ENCODE measurements at places on chromosomes 7 and 10.

GRCh38 chr10:103227416-103227815 is 18.3 kb upstream of the RPEL1 start:
- no peak for DNase-seq

GRCh38 chr7:53302496-53303246 is 267.2 kb downstream of the POM121L12 start:
- no peak for DNase-seq

- no peak for DNase-seq
Observed at GRCh38 chr10:74189999-74190421, 39.0 kb downstream of the ADK start.

DNA sequence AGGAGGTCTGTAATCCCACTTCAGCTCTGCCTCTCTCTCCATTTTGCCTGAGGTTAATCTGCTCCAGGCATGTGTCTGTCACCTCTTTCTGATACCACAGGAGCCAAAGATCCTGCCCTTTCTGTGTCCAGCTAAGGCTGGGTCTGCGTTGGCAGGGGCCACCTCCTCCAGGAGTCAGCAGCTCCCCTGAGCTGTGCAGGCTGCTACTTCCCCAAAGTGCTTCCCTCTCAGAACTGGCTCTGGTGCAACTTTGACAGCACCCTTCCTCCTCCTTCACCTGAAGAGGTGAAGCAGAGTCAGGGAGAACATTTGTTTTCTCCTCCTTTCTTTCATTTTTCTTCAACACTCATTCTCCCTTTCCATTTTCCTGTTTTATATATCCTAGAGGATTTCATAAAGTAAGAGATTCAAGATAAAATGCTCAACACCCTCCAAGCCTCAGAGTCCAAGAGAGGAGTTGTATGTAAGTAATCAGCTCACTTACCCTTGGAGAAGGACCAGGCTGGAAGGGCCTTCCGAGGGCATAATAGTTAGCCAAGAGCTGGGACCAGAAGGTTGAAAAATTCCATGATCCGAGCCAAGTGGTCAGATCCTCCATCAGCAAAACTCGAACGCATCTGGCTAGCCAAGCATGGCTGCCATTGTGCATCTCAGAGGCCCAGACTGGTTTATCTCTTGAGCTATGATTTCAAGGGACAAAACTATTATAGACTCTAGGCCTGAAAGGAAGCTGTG is 257.3 kb downstream of the PTEN start:
- DNase-seq, result no peak

- DNase-seq, result no peak
Observed at GRCh38 chr7:104992306-104992705, 21.7 kb upstream of the KMT2E start.

DNA sequence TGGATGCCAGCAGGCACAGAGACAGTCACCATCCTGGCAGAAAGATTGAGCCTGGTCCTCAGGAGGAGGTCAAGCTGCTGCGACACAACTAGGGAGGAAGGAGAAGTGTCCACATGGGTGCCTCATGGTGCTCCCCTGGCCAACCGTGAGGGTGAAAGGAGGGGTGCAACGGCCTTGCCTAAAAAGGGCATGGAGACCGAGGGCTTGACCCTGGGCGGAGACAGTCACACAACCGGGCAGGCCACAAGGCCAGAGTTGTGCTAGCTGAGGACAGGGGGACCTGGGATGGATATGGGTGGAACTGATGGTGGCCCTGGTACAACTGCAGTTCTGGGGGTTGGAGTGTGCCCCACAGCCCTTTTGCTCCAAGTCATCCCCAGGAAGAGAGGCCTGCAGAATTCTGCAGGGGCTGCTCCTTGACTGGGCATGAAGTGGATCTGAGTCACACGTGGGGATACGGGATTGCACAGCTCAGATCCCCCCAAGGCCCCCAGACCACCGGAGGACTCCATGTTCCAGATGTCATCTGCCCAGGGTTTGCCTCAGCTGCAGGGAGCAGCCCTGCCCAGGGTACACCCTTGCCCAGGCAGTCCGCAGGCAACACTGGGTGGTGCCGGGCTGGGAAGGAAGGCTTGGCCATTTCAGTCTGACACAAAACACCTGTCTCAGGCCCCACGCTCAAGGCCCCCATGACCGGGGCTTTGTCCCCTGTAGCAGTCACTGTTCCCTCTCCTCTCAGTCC is 602.3 kb upstream of the MGMT start:
- no peak for DNase-seq

DNA sequence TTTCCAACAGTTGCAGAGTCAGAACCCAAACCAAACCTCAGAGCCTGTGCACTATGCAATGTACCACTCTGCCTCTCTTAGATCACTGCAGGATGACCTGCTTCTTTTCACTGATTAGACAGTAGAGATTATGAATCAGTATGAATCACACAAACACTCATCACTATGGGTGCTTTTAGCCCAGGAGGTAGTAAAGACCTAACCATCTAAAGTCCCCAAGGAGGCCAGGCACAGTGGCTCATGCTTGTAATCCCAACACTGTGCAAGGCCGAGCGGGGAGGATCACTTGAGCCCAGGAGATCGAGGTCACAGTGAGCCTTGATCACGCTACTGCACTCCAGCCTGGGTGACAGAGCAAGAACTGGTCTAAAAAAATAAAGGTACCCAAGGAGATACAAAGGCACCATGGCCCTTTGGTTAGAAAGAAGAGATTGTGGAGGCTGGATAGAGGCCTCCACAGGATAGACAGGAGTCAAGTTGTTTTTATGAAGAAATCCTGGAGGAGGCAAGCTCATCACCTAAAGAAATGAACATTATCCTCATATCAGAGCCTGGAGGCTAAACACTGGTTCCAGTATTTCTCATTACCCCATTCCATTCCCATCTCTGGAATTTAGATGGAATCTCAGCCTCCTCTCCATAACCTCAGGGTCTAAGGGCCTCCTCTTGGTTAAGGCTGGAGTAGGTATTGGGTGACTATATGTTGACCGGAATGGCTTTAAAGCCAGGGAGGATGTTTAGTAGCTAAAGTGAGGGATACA is 12.9 kb downstream of the SEC31B start:
- no peak for DNase-seq

- no peak for DNase-seq
Observed at GRCh38 chr7:135678612-135679575, 16.6 kb downstream of the STMP1 start.

GRCh38 chr10:80292607-80293239 is 3.3 kb upstream of the MAT1A start:
- DNase-seq, result no peak

DNA sequence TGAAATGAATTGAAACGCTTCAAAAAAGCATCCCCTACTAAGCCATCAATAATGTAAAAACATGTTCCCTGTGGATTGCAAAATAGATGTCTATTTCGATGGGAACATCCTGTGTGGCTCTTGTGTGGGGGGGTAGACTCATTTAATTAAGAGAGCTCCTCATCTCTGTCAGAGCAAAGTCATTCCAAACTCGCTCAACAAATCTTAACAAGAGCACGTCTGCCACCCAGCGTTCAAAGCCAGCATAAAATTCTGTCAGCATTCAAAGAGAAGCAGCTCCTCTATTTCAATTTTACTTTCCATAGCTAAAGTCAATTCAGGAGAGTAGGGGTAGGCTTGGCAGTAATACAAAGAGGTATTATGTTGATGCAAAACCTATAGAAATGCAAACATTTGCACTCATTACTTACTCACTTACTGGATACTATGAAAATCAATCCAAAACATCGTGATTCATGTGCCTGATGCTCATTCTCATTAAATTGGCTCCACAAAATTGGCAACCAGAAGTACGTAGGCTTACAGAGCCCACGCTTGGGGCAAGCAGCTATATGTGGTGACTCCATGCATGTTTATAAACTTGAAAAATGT is 114.9 kb downstream of the IPMK start:
- peak; percentile 64 for DNase-seq

- DNase-seq, result no peak
Observed at GRCh38 chr7:50292165-50292757, 12.3 kb upstream of the IKZF1 start.

- DNase-seq, result no peak
Observed at GRCh38 chr7:138546064-138546619, 86.1 kb downstream of the TRIM24 start.

DNA sequence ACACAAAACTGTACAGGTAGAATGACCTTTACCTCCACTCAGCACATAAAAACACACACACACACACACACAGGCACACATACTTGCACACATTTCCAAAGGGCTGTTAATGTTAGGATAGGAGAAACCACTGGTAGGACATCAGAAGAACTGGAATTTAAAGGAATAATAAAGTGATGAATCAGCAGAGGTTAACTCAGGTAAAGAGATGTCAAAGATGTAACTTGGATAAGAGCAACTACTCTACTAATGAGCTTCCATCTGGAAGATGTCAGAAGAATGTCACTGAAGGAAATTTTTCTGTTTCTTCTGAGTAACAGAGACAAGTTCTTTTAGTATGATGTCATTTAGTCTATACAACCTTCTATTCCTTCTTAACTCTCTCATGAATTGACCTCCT is 26.4 kb upstream of the GPR37 start:
- no peak for DNase-seq

DNA sequence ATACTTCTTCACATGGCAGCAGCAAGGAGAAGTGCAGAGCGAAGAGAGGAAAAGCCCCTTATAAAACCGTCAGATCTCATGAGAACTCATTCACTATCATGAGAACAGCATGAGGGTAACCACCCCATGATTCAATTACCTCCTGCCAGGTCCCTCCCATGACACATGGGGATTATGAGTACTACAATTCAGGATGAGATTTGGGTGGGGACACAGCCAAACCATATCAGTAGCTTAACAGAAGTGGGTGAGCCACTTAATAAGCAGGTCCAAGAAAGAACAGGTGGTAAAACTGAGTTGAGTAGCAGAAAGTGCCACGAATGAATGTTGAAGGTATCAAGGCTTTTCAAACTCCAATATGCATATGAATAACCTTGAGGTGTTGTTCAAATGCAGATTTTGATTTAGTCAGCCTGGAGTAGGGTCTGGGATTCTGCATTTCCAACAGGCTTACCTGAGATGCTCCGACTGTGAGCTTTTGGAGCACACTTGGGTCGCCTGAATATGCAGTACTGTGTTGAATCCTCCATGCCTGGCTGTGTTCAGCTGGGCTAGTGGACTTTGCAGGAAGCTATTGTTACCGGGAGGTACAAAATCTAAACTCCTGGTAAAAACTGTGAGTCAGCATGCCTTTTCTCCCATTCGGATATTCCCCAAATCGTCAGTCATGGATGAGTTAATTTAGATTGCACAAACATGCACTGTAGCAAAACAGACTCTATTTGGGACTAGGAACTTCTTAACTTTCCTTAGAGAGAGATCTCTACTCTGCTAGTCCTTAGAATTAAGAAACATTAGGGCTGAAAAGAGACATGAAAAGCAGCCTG is 69.0 kb upstream of the PRKCQ start:
- DNase-seq, result no peak

DNA sequence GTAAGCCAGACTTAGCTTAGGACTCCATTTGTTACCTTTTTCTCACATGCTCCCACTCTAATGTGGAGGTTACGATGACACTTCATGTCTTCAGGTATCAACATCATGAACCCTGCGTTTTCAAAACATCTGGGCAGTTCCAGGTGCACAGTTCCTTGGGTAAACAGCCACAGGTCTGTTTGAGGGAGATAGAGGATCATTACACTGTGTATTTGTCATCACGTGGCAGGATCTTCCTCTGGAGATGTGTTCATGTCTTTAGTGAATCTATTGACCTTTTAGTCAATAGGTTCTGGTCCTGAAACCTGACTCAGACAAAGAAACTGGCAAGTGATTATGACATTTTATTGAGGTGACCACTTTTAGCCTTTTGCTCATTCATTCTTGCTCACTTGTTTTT is 145.5 kb downstream of the ANKRD7 start:
- DNase-seq, result no peak

GRCh38 chr7:28434510-28434909 is 22.2 kb downstream of the CREB5 start:
- DNase-seq, result no peak

DNA sequence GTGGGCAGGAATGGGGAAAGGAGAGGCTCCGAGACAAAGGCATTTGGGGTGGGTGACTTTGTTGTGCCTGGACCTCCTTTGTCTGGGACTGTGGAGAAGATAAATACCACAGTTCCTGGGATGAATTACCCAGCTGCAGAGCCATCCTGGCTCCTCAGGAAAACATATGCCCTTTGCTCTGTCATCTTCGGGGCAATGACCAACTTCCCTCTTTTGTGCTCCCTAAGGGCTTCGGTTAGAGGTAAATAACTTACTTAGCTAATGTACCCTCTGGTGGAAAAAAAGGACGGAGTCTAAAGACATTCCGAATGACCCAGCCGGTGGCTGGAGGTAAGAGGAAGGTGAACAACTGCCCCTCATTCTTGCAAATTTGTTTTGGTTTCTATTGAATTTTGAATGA is 345.7 kb downstream of the GATA3 start:
- DNase-seq, result no peak

GRCh38 chr10:9596368-9596920 is 1421.2 kb upstream of the CELF2 start:
- no peak for DNase-seq

DNA sequence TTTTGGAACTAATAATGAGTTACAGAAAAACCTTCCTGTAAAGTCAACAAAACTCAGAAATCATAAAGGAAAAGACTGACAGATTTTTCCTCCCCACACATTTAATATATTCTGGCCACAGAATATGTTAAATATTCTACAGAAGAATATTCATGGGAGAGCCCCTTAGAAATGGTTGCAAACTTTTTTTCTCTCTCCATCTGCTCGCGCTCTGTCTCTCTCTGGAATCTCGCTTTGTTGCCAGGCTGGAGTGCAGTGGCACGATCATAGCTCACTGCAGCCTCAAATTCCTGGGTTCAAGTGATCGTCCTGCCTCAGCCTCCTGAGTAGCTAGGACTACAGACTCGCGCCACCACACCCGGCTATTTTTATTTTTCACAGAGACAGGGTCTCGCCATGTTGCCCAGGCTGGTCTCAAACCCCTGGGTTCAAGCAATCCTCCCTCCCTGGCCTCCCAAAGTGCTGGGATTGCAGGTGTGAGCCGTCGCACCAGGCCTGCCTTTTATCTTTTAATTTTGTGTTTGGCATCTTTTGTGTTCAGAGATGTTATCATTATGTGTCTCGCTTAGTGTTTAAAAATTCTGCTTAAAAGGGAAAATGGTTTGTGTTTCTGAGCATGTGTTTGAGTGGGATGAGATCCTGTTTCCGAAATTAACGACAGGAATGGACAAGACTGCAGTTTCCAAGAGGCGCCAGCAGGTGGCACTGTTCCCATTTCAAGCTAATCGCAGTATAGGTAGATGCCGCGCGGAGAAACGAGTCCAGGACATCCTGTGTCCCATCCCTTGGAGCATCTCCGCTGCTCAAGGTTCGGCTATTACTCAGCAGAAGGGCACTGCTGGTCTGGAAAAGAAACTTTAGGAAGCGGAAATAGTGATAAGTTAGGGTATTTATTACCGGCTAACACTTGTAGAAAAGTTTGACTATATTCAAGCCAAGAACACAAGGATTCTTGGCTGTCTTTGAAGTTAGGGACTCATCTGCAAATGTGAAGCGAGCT is 23.1 kb upstream of the ST7 start:
- peak; percentile 17 for DNase-seq

DNA sequence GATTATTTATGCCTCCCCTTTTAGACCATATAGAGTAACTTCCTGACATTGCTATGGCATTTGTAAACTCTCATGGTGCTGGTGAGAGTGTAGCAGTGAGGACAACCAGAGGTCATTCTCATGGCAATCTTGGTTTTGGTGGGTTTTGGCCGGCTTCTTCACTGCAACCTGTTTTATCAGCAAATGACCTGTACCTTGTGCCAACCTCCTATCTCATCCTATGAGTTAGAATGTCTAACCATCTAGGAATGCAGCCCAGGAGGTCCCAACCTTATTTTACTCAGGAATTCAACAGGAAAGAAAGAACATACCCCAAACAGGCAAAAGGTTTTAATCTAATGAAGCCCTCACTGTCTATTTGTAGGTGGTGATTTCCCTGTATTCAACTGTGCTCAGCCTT is 205.4 kb upstream of the YAE1 start:
- DNase-seq, result no peak

All from anterior cingulate cortex (tissue), 58 donors.